ENCODE measurements at places on chromosomes 6 and 20.

DNA sequence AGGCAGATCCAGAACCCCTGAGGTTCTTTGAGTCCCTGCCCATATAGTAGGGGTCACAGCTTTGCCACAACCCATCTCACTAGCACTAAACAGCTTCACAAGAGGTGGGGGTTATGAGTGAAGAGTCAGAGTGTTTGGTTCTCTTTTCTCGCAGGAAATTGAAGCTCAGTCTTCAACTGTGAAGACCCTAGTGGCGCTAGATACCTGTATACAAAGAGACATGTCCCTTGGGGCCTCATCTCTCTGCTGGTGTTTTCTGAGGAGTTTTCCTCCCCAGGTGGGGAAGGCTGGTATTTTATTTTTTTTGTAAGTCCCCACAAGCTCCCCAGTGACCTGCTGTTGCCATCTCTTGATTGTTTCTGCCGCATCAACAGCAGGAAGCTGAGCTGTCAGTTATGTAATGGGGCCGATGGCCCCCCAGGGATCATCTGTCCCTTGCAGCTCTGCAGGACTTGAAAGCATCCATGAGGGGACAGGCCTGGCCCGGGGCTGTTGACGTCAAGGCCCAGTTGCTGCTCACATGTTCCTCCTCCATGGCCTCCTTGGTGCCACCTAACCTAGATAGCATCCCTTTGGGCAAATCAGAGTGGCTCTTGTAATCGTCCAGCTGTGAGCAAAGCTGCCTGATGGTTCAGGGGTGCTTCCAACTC is 23.1 kb downstream of the STK35 start:
- DNase-seq: no peak

GRCh38 chr6:30267423-30267822 is 54.2 kb upstream of the TRIM26 start:
- DNase-seq: no peak

DNA sequence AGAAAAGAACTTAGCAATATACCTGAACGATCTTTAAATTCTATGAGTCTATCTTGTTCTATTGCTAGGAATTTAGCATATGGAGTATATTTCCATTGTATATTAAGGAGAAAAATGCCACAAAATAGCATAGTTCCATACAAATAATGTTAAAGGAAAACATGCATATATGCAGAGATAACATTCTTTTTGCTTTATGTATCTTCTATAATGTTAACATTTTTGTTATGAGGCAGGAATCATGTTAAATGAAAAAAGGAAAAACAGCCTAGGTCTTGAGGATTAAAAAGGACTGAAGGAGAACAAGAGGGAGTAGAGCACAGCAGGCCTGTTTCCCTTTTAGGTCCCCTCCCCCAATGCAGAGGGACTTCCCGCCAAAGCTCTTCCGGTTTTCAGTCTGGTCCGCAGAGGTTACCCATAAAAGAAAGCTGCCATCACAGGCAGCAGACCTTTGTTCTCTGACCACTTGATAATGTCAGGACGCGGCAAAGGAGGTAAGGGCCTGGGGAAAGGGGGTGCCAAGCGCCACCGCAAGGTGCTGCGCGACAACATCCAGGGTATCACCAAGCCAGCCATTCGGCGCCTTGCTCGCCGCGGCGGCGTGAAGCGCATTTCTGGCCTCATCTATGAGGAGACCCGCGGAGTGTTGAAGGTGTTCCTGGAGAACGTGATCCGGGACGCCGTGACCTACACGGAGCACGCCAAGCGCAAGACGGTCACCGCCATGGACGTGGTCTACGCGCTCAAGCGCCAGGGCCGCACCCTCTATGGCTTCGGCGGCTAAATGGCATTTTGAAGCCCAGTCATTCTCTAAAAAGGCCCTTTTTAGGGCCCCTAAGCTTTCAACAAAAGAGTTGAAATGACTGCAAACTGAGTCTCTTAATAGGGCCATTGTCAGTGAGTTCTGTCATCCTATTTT is 108.4 kb upstream of the PRSS16 start:
- peak; percentile 71 for DNase-seq

DNA sequence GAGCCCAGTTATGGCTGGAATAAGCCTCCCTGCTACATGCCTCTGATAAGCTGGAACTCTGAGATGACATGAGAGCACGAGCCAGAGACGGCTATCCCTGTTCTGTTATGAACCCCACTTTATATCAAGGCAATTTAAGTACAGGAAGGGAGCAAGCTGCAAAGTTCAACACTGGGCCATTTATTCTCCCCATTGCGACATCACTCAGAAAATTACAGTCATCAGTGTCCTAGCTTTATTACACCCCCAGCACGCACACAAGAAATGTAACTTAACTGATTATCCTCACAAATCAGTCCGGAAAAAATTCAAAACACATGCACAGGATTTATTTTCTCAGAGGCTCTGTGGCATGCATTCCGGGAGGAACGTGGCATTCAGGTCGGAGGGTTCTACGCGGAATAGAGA is 125.3 kb upstream of the SLC2A12 start:
- DNase-seq: no peak

DNA sequence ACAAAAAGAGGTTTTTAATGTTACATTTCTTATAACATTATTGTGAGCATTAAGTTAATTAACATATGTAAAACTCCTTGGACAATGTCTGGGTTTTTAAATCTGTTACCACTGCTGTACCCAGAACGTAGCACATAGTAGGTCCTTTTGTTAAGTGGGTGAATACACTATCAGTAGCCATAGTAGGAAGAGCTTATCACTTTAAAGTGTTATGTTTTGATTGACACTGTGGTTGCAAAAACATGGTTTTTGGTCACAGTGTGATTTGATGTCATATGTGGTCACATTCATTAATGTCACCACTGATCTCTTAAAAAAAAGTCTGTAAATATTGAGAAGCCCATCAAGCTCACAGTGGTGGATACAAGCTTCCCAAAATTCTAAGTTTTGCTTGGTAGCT is 160.7 kb downstream of the PLCB1 start:
- no peak for DNase-seq

DNA sequence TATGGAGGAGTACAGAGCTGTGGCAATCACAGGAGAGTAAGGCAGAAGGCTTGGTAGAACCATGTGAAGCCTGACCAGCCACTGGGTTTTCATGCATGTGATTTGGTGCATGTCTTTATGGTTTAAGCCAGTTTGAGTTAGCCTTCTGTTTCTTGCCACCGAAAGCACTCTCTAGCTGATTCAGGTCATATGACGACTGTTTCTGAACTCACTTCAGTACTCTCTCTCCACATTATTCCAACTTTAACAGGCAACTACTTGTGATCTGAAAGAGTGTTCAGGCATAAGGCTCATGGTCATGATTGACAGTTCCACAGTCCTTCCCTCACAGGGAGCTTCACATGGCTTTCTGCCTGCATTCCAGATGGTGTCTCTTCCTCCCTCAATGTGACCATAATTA is 63.3 kb upstream of the TAB2 start:
- no peak for DNase-seq

- no peak for DNase-seq
These were observed 25.5 kb upstream of the GFOD1 start for GRCh38 chr6:13512900-13513299.

DNA sequence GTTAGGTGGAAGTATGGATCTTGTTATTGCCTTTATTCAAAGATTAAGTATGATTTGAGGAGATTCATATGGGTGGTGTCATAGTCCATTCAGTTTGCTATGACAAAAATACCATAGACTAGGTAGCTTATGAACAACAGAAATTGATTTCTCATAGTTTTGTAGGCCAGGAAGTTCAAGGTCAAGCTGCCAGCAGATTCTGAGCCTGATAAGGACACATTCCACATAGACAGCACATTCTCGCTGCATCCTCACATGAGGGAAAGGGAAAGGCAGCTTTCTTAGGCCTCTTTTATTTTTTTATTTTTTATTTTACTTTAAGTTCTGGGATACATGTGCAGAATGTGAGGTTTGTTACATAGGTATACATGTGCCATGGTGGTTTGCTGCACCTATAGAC is 27.7 kb downstream of the ME1 start:
- no peak for DNase-seq

GRCh38 chr6:36145495-36145894 is 15.2 kb downstream of the MAPK13 start:
- no peak for DNase-seq

DNA sequence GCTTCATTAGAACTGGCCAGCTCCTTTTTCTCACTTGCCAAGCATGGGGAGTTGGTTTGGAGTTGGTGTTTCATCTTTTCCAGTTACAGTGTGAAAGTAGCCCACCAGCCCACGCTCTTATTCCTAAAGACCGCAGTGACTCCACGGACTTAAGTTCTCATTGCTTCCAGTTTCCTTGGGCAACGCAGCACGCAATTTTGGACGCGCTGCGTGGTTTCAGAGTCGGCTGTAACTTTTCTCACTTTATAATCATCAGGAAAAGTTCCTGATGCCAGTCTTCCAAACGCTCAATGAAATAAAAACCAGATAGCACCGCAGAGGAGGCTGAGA is 381 bp upstream of the PEX7 start:
- no peak for DNase-seq

DNA sequence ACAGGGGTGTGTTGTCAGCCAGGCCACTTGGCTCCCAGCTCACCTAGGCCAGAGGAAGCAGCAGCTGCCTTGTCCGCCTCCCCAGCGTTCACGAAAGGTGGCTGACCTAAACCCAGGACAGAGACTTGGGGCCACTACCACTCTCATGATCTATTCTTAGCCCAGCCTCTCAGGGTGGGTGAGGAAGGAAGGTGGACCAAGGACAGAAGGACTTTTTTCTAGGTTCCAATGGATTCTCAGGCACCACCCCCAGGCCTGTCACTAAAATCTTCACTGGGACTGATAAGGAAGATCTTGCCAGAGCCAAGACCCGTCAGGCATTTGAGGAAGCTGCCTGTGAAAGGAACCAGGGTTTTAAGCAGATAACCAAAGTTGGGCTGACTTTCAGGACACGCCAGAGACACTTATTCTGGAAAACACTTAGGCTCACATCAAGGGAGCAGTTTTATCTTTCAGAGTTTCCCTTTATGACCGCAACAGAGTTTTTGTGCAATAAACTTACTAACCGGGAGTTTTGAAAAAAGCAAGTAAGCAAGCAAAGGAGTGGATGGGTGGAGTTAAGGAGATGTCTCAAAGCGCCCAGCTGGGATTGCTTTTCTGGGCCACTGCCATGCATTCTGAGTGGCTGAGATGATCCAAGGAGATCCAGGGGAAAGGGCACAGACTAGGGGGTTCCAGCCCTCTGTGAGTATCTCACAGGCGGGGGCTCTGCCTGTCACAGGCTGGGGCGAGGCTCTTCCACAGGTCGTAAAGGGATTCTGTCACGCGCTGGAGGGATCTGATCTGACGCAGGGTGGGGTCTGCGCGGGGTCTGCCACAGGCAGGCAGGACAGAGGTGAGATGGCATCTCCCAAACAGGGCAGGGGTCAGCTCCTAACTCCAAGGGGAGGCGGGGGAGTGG is 989 bp downstream of the FITM2 start:
- no peak for DNase-seq

GRCh38 chr6:130973521-130974277 is 89.3 kb downstream of the EPB41L2 start:
- no peak for DNase-seq

GRCh38 chr20:37278966-37279590 is 10.4 kb upstream of the MANBAL start:
- no peak for DNase-seq

- DNase-seq: no peak
These were observed 224.0 kb upstream of the PLN start for GRCh38 chr6:118324116-118324515.

GRCh38 chr20:8983478-8984345 is 85.2 kb upstream of the PLCB4 start:
- no peak for DNase-seq

GRCh38 chr6:41736186-41736733 is 852 bp upstream of the TFEB start:
- no peak for DNase-seq

DNA sequence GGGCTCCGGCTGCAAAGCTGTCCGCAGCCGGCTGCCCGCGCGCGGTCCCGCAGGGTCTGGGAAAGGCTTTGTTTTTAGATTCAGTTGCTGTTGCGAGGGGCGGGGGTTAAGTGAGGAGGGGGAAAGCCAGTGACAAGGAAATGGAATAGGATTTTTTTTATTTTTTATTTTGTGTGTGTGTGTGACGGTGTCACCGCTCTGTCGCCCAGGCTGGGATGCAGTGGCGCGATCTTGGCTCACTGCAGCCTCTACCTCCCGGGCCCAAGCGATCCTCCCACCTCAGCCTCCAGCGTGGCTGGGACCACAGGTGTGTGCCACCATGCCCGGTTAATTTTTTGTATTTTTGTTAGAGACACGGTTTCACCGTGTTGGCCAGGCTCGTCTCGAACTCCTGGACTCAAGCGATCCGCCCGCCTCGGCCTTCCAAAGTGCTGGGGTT is 615 bp upstream of the UBE2J1 start:
- peak; percentile 31 for DNase-seq

- DNase-seq: peak; percentile 98
These were observed at the start of gene DNAJC5 for GRCh38 chr20:63894358-63895201. Gene DNAJC5, plus strand, starts transcription at chr20:63895126. Its CDS starts 33,220 bp downstream, at chr20:63928346.

DNA sequence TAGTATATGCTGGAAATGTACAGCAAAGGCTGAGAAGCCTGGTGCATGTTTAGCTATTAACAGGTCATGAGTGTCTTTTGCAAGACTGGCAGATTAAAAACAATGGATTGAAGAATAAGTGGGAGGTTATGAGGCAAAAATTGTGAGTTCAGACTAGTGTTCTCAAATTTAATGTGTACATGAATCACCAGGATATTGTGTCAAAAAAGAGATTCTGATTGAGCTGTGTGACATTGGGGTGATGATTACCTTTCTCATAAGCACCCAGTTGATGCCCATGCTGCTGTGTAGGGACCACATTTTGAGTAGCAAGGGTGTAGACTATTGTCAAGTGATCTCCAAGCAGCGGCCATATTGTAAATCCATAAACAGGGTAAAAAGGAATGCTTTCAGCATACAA is 44.8 kb downstream of the MAP3K5 start:
- no peak for DNase-seq

DNA sequence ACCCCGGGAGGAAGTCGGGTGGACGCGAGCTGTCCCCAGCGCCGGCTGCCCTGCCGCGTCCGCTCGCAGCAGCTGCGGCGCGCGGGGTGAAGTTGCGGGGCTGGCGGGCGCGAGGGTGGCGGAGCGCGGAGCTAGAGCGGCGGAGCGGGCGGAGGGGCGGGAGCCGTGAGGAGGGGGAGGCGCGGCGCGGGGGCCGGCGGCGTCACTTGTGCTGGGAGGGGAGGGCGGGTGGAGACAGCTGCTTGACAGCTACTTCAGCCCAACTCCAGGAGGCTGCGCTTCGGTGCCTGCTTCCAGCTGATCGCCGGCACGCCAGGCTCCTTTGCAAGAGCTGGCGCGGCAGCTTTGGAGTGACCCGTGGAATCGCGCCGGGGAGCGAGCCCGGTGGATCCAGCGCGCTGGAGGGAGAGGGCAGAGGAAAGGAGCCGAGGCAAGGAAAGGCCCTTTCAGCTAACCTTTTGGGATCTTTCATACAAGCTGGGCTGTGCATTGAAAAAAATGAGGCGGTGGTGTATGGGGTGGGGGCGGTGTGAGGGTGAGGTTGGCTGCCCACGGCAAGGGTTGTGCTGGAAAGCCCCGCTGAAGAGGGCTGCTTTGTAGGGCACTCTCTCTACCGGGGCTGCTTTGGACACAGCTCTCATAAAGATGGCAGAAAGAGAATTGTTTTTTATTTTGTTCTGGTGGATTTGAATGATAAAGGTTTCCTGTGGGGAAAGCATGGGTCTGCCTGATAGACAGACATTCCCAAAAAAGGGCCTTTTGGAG is 24.6 kb downstream of the RIPOR2 start:
- DNase-seq: peak; percentile 78

GRCh38 chr6:118536478-118536877 is 11.6 kb upstream of the PLN start:
- DNase-seq: no peak

- no peak for DNase-seq
These were observed 45.4 kb upstream of the NKX2-2 start for GRCh38 chr20:21559305-21559704.
